NCI-H524 treated with DMSO at 0.1 percent for 48 hours (cell line): ENCODE measurements at places on chromosomes 1 and 21.

GRCh38 chr1:98360864-98361263 lies 300.7 kb upstream of the SNX7 start:
- DNase-seq, result no peak

DNA sequence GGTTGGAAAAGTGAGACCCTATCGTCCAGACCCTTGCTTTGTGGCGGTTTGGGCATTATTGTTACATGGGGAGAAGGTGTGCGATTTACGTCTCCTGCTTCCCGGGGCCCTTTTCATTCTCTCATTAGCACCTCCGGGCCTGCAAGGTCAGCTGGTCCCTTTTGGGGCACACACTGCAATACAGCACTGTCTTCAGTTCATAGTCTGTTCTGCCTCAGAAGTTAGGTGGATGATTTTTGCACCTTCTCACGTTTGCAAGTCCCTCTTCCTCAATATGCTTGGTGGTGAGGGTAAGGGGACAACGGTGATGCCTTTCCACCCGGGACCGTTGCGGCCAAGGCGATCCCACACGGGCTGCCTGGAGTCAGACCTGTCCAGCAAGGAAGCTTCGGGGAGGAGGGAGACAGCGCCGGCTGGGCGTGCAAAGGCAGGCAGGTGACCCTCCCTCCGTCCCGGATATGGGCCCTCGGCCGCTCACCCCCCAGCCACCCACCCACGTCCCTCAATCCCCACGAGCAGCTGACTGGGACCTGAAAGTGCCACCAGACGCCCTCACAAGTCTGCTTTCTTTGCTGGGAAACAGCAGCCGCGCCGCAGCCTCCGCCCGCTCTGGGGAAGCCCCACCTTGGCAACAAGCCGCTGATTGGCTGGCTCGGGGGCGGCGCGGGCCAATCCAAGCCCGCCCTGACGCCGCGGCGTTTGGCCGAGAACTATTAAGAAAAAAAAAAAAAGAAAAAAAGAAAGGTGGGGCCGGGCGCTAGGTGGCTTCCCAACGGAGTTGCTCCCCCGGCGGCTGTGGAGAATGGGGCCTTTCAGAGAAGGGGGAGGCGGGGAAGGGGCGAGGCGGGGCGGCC lies 21.7 kb downstream of the BTG2 start:
- DNase-seq, result peak; percentile 77

DNA sequence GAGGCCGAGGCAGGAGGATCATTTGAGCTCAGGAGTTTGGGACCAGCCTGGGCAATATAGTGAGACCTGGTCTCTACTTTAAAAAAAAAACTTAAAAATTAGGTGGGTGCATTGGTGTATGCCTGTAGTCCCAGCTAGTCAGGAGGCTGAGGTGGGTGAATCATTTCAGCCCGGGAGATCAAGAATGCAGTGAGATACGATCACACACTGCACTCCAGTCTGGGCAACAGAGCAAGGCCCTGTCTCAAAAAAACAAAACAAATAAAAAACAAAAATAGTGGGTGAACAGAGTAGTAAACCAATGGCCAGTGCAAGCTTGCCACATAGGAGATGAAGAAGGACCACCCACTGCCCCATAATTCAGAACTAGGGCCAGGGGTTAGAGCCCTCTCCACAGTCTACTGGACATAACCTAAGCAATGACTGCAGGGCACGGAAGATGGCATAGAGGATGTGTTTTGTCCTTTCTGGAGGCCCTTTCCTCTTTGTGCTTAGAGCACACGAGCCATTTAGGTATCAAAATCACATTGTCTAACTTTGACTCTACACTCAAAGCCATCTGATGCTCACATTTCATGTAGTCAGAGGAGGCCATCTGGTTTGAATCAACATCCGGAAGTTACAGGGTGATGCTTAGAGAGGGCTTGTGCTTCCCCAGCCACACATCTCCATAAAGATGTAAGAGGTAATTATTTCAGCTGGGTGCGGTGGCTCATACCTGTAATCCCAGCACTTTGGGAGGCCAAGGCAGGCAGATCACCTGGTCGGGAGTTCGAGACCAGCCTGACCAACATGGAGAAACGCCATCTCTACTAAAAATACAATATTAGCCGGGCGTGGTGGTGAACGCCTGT lies 12.6 kb downstream of the CD2 start:
- DNase-seq, result no peak

DNA sequence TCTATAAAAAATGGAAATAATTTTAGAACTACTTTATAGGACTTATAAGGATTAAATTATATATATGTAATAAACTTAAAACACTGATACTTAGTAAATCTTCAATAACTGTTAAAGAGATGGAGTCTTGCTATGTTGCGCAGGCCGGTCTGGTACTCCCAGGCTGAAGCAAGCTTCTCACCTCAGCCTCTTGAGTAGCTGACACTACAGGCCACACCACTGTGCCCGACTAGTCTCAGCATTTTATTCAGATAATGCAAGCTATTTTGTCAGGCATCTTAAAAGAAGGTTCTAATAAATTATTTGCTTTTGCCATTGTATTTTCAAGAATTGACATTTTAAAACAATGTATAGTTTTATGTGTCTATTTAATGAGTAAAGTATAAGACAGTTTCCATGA lies 20.8 kb downstream of the CNST start:
- no peak for DNase-seq

DNA sequence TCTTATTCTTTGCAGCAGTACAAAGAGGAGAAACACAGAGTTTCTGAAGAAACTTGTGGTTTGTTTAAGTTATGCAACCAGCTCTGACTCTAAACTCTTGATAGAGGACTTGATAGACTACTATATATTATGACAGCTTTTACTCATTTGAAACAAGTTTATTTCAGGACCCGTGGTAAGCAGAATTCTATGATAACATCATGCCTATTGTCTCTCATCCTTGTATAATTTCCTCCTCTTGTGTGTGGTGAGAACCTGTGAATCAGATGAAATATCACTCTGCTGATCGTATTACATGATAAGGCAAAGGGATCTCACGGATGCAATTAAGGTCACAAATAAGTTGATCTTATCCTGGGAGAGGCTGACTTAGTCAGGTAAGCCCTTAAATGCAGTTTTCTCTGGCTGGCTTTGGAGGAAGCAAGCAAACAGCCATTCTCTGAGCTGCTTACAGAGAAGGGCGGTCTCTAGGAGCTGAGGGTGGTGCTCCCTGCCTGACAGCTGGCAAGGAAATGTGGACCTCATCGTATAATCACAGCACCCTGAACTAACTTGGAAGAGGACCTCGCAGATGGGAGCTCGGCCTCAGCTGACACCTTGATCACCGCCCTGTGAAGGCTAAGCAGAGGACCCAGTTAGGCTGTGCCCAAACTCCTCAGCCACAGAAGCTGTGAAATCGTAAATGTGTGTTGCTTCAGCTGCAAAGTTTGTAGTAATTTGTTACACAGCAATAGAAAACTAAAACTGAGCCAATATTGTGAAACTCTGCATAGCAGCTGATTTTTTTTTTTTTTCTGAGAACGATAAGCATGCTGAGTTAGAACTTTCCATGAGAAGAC lies 151.1 kb upstream of the DPT start:
- peak; percentile 4 for DNase-seq

DNA sequence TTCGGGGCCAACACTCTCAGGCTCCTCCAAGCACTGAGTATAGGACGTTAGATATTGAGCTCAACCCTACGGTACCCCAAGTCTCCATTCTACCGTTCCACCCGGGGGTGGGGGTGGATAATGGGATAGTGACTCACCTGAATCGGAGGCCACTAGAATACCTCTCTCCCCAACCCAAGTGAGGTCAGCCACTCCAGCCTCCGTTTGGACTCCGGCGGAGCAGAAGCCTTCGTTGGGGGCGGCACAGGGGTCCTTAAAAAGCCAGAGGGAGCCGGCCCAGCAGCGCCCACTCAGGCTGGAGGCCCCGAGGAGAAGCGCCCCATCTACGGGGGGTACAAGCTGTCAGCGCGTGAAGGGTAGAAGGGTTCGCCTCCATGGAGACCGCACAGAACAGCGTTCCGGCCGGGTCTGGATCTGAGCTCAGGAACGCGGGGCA lies 556 bp downstream of the WDR77 start:
- no peak for DNase-seq
